ENCODE measurements at places on chromosomes 12 and 14. TPM values are rescaled to one million over a fixed set of nuclear protein-coding genes. Genes with fewer than 3 reads are reported as not detected.

Gene ANO4
- 16.6 TPM for total RNA-seq

Gene RNFT2
- total RNA-seq, result 2.6 TPM

Gene CLEC4A
- not detected for total RNA-seq

Gene ANKS1B
- total RNA-seq, result 0.11 TPM

Gene SYNE3
- 7.7 TPM for total RNA-seq

Gene SERPINA3
- not detected for total RNA-seq

Gene DPPA3
- total RNA-seq, result not detected

Gene RNU4-1
- 6,144 TPM for total RNA-seq

Gene GPHN
- 23.5 TPM for total RNA-seq

Gene C14orf132
- 0.35 TPM for total RNA-seq

Gene TMEM132C
- total RNA-seq, result not detected

Gene PRIMA1
- total RNA-seq, result not detected

Gene NINJ2
- 0.17 TPM for total RNA-seq

Gene ADAM21
- total RNA-seq, result 0.44 TPM

Gene CMA1
- total RNA-seq, result not detected

Gene PTPN6
- total RNA-seq, result 22.5 TPM

Gene TPI1
- 893 TPM for total RNA-seq

Gene CEBPE
- not detected for total RNA-seq

Gene DCN
- 0.48 TPM for total RNA-seq

Gene AHNAK2
- 225 TPM for total RNA-seq

Gene CLEC2A
- total RNA-seq, result not detected

All from foreskin keratinocyte (primary cell).